Glomerular endothelial cell (primary cell): ENCODE measurements at places on chromosomes 5 and 9.

DNA sequence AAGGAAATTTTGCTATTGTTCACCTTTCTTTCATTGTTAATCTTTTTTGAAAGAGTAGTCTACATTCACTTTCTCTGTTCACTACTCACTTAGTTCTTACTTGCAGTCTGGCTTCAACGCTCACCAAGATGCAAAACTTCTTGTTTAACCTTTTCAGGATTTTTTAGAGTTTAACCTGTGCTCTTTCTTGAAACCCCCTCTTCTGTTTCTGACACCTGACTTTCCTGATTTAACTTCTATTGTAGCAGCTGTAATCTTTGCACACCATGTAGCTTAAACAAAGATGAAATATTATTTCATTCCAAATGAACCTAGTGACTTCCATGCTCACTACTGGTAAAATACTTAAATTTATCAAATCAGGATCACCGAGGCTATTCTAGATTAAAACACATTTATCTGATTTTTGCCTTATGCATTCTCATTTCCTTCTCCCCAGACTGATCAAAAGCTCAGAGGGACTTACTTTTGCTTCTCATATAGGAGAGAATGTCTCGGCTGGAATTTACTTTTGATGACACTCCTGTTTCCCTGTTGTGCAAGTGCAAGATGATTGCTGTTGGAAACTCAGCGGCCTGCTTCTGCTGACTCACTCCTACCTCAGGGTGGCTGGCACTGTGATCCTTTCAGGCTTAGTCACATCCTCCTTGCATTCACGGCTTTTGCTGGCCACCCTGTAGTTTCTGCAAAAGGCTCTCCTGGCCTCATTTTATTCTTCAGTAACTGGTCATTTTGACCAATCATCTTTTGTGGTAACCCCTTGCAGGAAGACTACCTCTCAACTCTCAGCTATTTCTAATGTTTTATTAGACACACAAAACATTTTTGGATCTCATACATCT, 109.3 kb upstream of the IFNE start:
- DNase-seq, result peak; percentile 76

DNA sequence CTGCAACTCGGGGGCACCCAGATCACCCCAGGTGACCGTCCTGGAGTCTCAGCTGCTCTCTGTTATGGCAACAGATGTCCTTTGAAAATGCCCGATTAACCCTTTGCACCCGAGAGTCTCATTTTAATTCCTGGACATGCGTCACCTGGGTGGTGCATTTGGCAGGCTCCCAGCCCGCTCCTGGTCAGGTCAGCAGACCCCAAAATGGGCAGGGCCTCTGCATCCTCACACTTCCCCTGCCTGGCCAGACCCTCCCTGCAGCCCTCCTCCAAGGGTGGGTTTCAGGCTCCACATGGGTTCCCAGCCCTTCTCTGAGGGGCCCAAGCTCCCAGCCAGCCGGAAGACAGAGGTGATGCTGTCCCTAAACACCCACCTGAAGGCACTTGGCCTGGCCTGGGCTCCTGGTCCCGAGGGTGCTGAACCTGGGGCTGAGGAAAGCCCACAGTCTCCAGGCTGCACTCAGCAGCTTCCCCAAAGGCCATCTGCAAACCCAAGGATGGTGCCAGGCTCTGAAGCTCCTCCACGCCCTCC, 69.4 kb downstream of the PSMB7 start:
- no peak for DNase-seq

- DNase-seq, result no peak
Measured at GRCh38 chr9:126294331-126295081, 32.1 kb upstream of the MVB12B start.

DNA sequence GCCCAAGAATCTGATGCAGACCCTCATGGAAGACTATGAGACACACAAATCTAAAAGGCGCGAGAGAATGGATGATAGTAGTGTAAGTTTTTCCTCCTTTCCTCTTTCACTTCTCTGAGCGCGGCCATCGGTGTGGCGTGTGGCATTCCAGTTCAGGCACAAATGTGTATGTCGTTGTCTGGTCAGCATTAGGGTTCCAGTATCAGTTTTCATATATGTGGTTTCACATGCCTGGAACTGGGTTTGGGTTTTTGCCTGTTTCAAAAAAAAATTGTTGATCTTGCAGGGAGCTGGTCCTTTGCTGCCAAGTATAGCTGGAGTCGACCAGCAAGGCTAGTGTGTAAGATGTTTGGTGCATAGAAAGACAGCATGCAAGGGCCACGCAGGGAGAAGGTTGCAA, 51.5 kb downstream of the C9orf152 start:
- no peak for DNase-seq

- no peak for DNase-seq
Measured at GRCh38 chr5:68839019-68839552, 254.7 kb upstream of the SLC30A5 start.

- DNase-seq, result no peak
Measured at GRCh38 chr5:88049737-88050136, 218.9 kb downstream of the TMEM161B start.

- no peak for DNase-seq
Measured at GRCh38 chr5:143226361-143226760, 177.1 kb downstream of the NR3C1 start.

DNA sequence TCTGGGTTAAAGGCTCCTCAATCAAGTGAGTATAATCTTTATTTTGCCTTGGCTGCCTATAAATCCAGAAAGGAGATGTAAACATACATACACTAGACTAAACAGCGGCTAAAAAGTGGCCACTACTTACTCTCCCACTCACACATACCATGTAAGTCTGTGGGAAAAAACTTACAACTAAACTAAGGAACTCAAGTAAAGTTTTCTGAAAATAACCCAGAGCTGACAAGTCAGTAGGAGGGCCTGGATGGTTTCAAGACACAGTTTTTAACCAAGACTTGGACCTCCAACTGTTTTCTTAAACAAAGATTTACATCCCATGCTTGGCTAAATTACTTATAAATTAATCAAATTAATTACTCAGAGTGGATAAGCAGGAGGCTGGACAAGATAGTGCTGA, 64.5 kb downstream of the CEP120 start:
- DNase-seq, result no peak

DNA sequence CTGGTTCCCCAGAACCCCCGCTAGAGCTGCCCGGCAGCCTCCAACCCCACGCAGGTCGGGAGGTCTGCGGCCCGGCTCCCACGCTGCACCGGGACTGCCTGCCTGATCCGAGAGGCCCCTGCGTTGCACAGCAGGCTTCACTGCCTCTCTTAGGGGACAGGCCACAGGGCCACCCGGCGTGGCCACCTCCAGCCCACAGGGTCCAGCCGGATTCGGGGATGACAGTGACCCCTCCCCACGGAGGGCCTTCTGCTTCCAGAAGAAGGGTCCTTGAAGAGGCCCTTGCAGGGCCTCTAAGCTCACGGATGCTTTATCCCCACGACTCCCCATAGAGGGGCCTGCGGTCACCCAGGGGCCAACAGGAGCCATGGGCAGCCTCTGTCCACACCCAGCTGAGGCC, 66.1 kb upstream of the PPP1R26 start:
- no peak for DNase-seq

GRCh38 chr5:179153921-179154345, 93.8 kb downstream of the ZNF354C start:
- DNase-seq, result no peak

GRCh38 chr9:35882263-35882848, 12.2 kb upstream of the OR13J1 start:
- no peak for DNase-seq

GRCh38 chr9:8186560-8186959, 387.0 kb upstream of the DMAC1 start:
- no peak for DNase-seq

DNA sequence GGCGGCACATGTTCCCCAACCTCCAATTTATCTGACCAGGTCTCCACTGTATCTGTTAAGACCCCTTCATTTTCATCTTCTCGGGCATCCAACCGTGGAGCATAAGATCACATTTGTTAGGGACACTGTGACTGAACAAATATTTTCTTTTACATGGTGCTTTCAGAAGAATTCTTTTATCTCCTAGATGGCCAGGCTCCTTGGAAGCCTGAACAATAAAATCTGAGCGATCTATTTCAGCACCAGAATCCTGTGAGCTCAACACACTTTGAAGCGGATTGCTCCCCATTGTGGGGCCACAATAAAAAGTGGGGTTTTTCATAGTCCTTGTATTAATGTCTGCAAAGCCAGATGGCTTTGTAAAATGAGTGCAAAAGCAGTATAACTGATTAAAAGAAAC, 273.7 kb downstream of the CD180 start:
- DNase-seq, result no peak

DNA sequence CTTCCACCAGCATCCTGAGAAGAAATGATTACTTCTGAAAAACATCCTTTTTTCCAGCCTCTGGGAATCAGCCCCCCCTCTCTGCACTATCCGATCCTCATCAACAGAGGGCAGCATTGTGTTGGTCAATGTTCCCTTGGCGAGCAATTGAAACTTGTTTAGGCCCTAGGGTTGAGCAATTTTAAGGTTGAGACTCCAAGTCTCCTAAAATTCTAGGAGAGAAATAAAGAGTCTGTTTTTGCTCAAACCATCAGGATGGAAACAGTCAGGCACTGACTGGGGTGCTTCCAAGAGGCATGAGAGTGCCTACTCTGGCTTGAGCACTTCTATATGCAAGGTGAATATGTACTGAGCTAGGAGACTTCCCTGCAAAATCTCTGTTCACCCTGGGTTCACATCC, 12.4 kb upstream of the CYFIP2 start:
- no peak for DNase-seq

- no peak for DNase-seq
Measured at GRCh38 chr9:132114102-132114707, 34.5 kb upstream of the MED27 start.

- no peak for DNase-seq
Measured at GRCh38 chr9:109286571-109286977, 34.3 kb downstream of the EPB41L4B start.

DNA sequence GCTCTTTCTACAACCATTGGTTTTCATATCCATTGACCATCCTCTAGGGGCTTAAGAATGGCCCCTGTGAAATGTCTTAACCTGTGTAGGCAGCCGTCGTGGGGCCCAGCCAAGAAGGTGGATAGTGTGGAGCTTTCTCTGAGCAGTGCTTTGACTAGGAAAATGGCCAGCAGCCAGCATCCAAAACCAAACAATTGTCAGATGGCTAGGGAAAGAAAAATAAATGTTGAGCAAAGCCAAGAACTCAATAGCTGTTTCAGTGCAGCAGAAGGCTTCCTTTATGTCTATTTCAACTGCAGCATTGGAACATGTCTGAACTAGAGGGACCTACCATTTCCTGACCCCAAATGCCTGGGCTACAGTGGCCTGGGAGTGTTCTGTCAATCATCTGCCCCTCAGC, 374.9 kb downstream of the TLE4 start:
- no peak for DNase-seq

GRCh38 chr5:174172152-174172551, 126.6 kb downstream of the NSG2 start:
- no peak for DNase-seq

GRCh38 chr9:87515006-87515405, 17.3 kb downstream of the DAPK1 start:
- no peak for DNase-seq

DNA sequence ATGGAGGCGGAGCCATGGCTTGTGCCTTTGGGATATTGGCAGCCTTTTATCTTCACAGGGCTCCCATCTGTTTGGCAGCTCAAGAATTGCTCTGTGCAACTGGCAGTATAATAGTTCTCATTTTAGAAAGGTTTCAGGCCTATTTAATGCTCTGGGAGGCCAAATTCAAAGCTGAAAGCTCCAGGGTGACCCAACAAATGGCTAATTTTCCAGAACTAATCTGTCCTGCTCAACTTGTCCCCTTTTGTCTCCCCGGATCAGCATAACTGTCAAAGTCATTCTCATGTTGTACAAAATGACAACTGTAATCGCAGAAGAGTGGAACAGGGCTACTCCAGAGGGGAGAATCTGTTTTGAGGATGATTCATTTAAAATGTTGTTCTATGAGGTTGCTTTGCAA, 52.6 kb upstream of the CXCL14 start:
- no peak for DNase-seq

GRCh38 chr9:129596541-129597331, 24.2 kb downstream of the C9orf50 start:
- no peak for DNase-seq

- no peak for DNase-seq
Measured at GRCh38 chr5:81749561-81750307, 1.2 kb downstream of the SSBP2 start.
